ENCODE measurements at places on chromosomes 7 and 10.

- DNase-seq, result no peak
Measured at GRCh38 chr7:78450706-78451105, 652.1 kb downstream of the PHTF2 start.

DNA sequence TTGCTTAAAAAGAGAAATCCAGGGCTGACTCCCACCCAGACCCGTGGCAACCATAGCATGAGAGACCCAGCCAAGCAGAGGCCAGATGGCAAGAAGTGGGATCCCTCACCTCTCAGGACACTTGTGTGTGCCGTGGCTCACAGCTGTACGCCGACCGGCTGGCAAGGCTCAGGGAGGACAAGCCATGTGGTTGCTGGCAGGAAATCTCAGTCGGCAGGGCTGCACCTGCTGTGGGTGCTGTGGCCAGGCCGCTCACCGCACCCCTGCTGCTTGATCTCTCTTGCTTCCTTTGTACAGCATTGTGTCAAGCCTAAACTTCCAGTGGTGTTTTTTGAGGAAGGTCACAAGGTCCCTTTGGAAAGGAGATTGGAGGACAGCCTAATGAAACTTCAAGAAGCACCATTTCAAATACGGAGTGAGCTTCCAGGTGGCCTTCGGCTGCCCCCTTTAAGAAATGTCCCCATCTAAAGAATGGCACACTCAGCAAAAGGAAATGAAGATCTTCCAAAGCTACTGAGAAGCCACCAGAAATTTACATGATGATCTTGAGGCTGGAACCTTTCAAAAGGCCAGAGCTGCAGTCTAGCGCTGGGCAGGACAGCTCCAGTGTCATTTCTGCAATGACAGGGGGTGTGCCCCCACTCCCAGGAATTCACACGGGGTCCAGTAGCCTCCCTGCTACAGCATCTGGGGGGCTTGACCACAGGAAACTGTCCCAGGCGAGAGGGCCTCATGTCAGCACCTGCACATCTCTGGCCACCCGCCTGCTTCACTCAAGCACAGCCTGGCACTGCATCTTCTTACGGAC is 409.0 kb upstream of the MGMT start:
- no peak for DNase-seq

DNA sequence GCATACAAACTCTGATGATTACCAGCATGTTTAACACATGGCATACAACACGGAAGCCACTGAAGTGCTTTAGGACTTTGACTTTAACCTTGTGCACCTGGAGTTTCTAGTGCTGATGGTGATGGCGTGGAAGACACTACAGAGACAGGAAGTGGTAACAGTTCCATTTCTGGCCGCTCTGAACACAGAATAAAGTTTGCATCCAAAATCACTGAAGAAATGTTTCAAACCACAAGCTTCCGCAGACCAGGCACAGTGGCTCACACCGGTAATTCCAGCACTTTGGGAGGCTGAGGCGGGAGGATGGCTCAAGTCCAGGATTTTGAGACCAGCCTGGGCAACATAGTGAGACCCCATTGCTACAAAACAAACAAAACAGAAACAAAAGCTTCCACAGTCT is 40.3 kb upstream of the TNPO3 start:
- no peak for DNase-seq

- DNase-seq, result no peak
Measured at GRCh38 chr10:20288060-20288459, 471.8 kb downstream of the PLXDC2 start.

- DNase-seq, result no peak
Measured at GRCh38 chr7:117025891-117026290, 72.6 kb downstream of the ST7 start.

GRCh38 chr10:43226441-43226840 is 40.4 kb downstream of the RASGEF1A start:
- DNase-seq, result no peak

- DNase-seq, result no peak
Measured at GRCh38 chr10:11197878-11198277, 180.2 kb downstream of the CELF2 start.

DNA sequence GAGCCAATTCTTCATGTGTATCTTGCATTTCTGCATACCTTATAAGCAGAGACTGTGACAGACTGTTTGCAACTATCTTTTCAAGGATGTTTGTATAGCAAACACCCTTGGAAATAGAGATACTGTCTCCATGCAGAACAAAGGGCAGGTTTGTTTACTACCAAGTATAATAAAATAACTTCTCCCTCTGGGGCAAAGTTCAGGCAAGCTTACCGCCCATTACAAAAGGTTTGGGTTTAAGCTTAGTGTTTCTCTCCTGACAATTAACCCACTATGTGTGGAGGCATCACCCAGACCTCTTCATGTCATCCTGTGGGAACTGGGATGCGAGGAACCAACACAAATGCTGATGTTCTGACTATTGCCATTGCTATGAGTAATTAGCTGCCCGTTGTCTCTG is 479.1 kb upstream of the ZMIZ1 start:
- DNase-seq, result no peak

DNA sequence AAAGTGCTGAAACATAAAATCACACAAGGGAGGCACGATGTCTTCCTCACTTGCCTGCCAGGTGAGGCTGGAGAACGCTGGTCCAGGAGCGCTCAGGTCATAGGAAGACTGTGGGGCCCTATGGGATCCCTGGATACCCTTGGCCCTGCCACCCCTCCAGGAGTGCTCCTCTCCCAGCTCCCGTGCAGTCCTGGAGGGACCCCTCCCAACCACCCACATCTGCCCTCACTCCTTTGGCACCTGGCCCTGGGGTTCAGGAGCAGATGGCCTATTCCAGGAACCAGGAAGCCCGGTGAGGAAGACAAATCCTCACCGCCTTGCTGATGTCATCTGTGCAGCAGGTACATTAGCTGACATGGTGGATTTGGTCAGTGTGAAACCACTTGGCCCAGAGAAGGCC is 3.7 kb upstream of the CXCL12 start:
- DNase-seq, result no peak

GRCh38 chr10:59648711-59649201 is 60.9 kb downstream of the SLC16A9 start:
- DNase-seq, result no peak

DNA sequence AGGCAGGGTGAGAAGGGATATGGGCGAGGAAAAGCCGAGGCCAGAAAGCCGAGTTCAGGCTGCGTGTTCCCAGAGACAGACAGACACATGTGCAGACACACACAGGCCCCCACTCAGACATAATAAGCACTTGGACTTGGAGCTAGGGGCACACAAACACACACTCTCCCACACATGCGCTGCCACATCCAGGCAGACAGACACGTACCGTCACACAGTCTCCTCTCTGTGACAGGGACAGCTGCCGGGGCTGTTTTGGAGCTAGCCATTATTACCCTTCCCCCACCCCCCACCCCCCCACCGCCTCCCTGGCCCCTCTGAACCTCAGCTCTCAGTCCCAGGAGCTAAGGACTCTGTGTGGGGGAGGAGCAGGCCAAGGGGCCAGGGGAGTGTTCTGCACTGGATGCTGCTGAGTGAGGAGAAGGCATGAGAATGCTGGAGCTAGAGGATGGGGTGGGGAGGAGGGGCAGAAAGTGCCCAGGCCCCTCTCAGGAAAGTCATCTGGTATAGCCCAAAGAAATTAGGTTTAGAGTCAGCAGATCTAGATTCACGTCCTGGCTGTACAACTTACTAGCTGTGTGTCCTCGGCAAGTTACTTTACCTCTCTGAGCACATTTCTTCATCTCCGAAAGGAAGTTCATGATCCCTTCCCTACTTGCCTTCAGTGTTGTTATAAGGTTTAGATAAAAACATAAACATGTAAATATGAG is 6.3 kb downstream of the PITX3 start:
- DNase-seq, result no peak

DNA sequence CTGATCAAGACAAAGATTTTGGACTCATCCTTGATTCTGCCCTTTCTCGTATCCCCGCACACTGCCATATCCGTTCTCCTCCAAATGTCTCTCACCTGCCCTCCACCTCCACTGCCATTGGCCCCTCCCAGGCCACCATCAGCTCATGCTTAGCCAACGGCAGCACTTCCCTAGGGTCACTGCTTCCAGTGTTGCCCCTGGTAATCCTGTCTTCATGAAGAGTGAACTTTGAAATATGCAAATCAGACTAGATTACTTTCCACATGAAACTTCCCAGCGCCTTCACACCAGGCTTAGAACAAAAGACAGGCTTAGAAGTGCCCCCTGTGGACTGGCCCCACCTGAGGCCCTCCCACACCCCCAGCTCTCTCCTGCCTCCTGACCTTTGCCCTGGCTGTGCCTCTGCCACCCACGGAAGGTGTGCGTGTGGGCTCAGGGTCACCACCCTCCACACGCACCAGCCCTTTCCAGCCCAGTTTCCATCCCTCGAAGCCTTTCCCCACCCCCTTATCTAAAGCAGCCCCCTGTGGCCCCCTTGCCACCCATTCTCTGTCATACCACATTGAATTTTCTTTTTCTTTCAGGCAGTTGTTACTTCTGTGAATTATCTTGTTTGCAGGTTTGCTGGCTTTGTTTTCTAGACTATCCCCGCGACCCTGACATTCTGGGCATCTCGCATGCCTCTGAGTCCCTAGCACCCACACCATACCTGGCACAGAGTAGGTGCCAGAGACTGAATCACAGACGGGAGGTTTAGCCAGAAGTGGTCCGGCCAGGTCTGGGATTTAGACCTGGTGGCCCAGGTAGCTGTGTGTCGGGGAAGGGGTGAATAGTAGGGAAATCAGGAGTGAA is 26.8 kb upstream of the C10orf53 start:
- DNase-seq, result no peak

- DNase-seq, result peak; percentile 61
Measured at GRCh38 chr7:47940088-47941013, 7.9 kb downstream of the PKD1L1 start.

DNA sequence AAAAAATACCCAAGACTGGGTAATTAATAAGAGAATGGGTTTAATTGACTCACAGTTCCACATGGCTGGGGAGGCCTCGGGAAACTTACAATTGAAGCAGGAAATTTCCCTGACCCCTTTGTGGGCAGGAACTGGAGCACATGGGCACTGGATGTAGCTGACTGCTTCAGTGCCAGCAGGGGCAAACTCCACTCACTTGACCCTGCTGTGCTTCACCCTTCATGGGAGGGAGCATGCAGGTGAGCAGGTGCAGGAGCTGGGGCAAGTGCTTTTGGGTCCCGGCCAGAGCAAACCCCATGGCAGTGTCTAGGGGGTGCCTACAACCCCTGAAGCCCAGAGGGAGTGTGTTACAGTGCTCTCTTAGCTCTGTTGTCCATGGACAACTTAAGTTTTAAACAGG is 132.6 kb downstream of the AKR1D1 start:
- DNase-seq, result no peak

GRCh38 chr7:41892356-41893100 is 189.6 kb upstream of the INHBA start:
- no peak for DNase-seq

DNA sequence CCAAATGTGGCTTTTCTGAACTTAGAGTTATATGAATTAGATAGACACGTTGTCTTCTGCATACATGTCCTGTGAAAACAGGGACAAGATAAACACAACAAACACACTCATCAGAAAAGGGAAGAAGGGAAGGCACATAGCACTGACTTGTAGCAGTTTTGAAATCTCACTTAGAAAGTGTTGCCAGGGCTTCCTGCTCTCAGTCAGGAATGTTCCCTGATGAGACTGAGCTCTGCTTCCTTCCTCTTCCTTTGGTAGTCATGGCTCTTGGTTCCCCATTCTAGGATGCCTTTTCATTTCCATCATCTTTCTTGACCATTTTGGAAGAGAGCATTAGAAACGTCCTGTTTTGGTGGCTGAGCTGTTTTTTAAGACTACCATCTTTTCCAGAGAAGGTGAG is 233.8 kb upstream of the LYZL1 start:
- DNase-seq, result no peak

DNA sequence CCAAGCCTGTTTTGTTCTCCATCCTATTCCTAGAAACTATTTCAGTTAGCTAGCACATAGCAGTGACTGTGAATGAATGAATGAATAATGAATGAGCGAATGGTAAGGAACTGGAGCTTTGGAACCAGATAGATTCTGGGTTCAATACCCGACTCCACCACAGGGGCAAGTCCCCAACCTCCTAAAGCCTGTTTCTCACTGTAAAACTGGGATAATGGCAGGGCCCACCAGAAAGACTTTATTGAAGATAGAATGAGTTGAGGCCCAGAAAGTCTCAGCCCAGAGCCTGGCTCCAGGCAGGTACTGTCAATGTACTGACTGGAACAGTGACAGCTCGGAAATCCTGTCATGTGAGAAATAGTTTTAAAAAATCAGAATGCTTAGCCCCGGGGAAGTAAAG is 1.1 kb upstream of the CDH23 start:
- no peak for DNase-seq

DNA sequence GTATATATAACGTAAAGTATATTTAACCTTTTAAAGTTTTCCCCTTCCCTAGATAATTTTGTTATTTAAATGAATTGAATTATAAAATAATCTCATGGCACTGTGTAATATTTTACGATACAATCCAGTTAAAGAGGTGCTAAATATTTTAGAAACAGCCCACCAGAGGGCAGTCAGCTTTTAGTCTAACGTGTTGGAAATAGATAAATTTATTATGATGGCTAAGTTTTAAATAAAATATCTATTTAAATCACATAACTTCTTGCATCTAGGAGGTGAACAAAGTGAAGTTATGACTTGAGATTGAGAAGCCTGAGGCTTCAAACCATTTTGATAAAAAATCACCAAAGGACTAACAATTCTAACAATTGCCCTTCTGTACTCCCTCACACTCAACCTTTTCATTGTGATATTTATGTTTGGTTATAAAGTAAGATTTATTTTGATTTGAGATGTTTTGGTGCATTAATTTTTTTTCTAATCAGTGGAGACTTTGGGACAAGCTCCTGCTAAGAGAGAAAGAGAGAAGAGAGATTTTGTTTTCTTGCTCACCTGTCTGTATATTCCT is 171.5 kb upstream of the SP4 start:
- peak; percentile 18 for DNase-seq

DNA sequence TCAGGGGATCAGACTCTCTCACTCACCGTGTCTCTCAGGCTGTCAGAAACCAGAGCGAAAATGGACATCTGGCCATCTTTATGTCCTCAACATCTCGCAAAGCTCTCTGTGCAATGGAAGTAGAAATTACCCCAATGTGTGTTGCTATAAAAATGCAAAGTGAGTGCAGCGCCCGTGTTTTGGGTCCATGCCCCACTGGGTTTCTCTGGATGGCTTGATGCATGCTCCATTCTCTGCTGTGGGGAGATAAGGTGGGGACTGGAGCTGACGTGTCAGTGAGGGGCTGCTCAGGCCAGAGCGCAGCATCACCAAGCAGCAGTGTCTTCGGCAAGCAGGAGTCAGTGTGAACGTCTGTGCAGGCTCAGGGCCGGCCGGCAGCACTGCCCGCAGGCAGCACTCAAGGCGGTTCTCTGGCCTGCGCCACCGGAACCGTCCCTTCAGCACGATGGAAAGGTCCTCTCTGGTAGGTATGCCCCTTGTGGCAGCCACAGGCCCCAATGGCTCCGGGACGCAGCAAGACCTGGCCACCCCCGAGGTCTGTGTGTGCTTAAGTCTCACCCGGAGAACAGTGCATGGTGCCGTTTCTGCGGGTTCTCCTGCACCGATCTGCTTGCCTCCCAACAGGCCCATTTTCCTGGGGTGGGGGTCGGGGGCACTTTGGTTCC is 30.2 kb downstream of the WDR86 start:
- DNase-seq, result no peak

Measured in HFFc6 (cell line).